ENCODE measurements at places on chromosomes 12 and 14. TPM values are rescaled to one million over a fixed set of nuclear protein-coding genes. Genes with fewer than 3 reads are reported as not detected.

- DNase-seq = no peak
Measured at GRCh38 chr12:127820271-127820670, 446.7 kb upstream of the TMEM132C start.

DNA sequence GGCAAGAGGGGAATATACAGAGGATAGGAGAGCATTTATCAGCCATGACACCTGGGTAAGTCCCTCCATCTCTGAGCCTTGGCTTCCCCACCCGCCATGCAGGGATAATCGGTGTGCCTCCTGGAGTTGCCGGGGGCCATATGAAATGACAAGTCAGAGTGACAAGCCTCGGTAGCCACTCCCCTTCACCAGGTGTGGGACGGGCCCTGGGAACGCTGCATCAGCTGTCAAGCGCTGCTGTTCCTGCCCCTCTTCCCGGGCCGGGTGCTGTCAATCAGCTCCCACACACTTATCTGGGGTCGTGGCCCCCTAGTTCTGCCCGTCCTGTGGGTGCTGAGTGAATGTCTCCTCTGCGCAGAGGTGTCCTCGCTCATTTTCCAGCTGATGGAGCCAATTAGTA, 57.2 kb downstream of the MVK start:
- DNase-seq = no peak

- no peak for DNase-seq
Measured at GRCh38 chr14:93121030-93121834, 5.5 kb upstream of the ITPK1 start.

GRCh38 chr12:20364501-20364900, 3.8 kb upstream of the PDE3A start:
- no peak for DNase-seq

Gene SLC4A8
- total RNA-seq = not detected

Gene KRT3
- total RNA-seq = not detected

- no peak for DNase-seq
Measured at GRCh38 chr14:77338302-77338701, 17.5 kb downstream of the GSTZ1 start.

Gene BDKRB2
- total RNA-seq = 7.9 TPM

DNA sequence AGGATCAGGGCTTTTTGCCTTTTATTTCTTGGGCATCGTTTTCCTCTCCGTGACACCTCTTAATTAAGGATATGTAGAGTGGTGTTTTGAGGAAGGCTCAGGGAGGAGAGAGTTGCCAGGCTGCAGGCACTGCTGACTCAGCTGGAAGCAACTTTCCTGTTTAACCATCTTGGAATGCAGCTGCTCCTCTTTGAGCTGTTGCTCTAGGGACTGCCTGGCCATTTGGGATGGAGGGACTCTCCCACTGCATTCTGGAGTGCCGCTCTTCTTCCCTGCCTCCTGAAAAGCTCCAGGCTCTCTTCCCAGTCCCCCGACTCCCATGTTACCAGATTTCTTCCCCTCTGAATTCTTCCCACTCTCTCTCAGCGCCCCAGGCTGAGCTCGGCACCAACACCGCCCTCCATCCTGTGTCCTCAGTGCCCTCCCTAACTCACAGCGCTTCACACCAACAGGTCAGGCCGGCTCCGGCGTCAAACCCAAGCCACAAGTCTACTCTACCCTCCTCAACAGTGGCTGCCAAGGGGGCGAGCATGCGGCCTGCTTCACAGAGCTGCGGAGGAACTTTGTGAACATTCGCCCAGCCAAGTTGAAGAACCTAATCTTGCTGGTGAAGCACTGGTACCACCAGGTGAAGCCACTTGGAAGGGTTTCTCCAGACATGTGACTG, 5.9 kb downstream of the OAS3 start:
- no peak for DNase-seq

Gene ACSS3
- total RNA-seq = 11.6 TPM

DNA sequence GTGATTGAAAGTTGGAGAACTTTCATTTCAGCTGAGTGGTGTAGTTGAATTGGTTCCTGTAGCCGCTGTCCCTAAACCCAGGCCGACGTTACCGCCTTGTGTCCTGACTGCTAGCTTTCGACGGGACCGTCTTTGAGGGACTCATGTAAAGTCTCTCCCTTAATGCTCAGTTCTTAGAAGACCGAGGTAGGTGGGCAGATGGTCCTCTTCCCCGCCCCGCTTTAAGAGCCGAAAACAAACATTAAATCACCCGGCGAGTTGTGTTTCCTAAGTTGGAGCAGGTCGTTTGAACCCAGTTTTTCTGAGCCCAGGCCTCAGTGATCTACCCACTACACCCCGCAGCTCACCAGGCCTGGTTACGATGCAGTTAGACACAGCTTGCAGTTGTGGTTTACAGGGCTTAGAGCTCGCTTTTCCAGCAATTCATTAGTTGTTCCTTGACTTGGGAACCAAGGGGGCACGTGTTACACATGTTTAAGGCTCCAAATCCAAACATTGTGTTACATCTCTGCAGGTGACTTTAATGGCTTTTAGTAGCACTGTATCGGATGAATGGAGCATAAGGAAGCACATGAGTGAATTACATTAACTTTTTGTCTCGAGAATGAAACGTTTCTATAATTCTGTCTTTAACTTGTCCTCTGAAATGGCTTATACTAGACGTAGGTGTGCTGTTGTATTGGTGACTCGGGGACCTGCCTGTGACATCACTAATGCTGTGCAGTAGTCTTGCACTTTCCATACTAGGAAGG, 790 bp downstream of the NEDD1 start:
- DNase-seq = no peak

Gene RNF212B
- not detected for total RNA-seq

- no peak for DNase-seq
Measured at GRCh38 chr14:74238974-74239847, at the start of gene VSX2. Gene VSX2, plus strand, starts transcription at chr14:74239449. Its CDS starts 113 bp downstream, at chr14:74239562.

Gene TAPBPL
- total RNA-seq = 16.8 TPM

Gene NCKAP5L
- 33.4 TPM for total RNA-seq
